Fibroblast of skin of left biceps (primary cell): ENCODE measurements at places on chromosomes 4 and X.

- no peak for DNase-seq
Measured at GRCh38 chr4:125736057-125736456, 421.3 kb downstream of the FAT4 start.

- peak; percentile 56 for DNase-seq
Measured at GRCh38 chr4:122922877-122923511, 597 bp upstream of the NUDT6 start.

DNA sequence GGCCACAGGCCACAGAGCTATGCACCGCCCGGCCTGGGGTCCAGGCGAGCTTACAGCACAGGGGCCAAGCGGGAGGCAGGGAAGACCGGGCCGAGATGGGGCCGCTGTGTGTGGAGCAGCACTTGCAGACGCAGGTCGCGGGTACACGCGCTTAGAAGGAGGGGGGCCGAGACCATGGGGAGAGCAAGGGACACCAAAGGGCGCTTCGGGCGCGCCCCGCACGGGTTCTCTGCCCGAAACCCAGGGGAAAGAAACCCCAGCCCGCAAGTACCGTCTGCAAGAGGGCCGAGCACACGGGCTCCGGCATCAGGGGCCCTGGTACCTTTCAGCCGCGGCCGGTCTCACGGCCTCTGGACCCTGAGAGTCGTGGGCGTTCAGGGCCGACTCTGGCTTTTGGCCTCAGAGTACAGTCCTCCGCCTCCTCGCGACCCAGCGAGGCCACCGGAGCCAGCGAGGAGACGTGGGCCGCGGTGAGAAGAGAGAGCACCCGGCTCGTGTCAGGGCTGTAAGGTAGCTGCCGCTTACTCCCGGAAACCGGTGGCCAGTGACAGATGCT is 342 bp downstream of the EOLA2 start:
- no peak for DNase-seq

DNA sequence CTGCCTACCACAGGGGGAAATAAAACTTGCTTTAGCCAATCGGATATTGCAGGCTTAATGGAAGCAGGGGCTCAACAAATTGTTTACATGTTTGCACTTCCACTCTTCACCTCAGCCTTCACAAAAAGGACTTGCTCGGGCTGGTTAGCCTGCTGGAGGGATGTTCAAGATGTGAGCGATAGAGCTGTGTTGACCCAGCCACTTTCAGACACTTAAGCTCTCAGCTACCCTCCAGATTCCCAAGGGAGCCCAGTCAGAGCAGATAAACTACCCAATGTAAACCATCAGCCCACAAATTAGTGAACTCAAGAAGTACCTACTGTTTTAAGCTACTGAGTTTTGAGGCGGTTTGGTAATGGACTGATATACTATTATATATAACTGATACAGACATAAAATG is 508.4 kb upstream of the FTHL17 start:
- no peak for DNase-seq

- no peak for DNase-seq
Measured at GRCh38 chr4:180832073-180832472, 1411.1 kb upstream of the TENM3 start.

DNA sequence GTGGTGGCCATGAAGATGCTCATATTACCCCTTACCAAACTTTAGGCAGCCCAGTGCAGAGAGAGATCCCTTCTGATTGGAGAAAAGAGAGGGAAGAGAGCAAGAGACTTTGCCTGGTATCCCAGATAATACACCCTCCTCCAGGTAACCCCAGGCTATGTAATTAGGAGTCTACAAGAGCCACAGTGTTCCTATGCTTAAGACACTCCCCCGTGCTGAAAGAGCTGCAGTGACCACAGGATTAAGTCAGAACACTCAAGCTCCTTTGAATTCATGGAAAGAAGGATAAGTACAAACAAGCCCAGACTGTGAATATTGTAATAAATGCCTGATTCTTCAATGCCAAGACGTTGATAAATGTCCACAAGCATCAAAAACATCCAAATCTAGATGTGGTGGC is 41.4 kb downstream of the PABPC4L start:
- no peak for DNase-seq

- DNase-seq = peak; percentile 25
Measured at GRCh38 chr4:1870328-1870577, 940 bp upstream of the NSD2 start.

DNA sequence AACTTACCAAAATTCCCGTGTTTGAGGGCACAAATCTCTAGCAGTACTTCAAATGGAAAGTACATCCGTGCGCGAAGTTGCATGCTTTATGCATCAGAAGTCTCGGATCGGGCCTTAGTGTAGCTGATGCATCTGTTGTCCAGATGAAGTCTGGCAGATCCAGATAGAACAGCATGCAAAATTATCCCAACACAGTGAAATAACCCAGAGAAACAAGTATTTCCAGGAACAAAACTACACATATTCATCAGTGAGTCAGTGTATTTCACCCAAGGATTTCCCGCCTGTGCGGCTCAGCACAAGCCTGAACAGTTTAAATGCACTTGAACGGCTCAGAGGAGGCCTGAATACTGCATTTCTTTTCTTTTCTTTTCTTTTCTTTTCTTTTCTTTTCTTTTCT is 27.4 kb upstream of the CLDN24 start:
- peak; percentile 93 for DNase-seq

DNA sequence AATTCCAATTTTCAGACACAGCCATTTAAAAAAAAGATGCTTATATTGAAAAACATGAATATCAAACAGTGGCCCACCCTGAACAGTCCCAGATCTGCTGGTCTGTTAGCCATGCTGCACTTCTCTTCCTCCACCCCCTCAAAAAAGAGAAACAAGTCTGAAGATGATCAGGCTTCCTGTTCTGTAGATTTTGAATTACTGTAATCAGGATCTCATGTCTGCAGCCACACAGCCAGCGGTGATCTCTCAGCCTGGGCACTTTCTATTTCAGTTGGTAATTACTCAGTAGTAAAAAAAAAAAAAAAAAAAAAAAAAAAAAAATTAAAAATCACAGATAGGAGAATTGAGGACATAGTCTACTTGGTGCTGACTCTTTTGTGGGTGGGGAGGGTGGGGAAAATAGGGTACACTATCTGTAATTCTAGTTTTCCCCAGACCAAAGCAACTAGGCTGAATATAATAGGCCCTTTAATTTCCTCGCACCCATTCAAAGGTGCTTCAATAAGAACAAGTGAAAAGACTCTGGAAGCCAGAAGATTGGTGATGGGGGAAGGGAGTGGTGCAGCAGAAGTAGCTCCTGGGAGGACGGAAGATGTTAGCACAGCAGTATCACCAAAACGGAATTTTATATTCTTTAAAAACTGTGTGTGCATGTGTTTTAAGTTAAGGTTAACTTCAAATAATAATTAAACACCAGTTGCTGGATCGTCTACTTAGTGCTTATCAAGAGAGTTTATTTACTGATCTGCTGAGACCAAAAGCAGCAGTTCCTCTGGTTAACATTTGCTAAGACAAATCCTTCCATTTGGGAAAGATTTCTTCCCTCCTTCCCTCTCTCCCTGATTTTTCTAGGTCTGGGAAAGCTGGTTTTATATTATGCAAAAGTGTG is 47.0 kb downstream of the SPRY1 start:
- no peak for DNase-seq

GRCh38 chr4:26942871-26943270 is 82.2 kb downstream of the STIM2 start:
- no peak for DNase-seq

DNA sequence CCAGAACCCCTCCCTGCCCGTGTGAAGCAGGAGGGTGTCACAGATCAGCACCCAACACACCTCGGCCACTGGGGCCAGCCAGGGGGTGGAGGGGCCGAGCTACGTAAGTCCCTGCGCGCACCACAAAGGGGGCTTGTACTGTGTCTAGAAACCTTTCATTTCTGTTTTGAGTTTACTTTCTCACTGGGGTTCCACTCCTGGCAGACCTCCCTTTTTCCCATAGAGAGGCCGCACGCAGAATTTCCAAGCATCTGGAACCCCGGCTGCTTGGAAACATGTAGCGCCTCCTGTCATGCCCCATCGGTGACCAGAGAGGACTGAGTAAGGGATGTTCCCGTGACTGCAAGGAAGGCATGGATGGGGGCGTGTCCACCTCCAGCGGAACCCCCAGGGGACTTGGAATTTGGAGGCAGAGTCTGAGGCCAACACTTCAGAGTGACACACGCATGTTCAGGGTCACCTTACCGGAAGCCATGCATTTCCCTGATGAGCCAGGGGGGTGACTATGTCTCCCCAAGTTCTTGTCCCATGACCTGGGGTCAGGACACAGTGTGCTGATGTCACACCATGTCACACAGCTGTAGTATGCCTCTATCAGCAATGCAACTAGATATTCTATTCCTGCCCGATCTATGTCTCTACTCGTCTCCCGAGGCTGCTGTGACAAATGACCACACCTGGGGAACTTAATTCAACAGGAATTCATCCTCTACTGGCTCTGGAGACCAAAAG is 105.3 kb downstream of the DHRSX start:
- DNase-seq = no peak

GRCh38 chrX:94288325-94288724 is 614.3 kb downstream of the FAM133A start:
- DNase-seq = no peak

- DNase-seq = no peak
Measured at GRCh38 chrX:18887177-18887824, 96.6 kb downstream of the PHKA2 start.

DNA sequence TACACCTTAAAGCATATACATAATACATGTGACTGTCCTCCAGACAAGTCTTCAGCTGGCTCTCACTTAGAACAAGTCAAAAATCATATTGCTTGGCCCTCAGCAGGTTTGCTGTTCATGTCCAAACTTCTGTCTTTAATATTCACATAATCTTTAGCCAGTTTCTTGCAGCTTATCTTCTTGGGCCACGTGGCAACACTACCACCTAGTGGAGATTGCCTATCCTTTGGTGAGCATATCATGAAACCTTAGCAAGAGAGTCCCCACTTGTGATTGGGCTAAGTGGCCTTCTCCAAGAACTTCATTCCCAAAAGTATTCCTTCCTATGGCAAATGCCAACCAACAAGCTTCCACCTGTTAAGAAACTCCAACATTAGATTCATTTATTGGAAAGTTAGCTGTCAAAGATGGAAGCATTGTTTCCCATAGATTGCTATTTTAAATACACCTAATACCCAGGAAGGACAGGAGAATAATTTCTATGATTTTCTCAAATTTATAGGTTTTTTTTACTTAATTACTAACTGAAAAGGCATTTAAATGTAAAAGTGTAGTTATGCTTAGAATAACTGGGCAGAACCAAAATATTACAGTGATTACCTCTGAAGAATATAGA is 231.9 kb upstream of the INTU start:
- DNase-seq = peak; percentile 65

DNA sequence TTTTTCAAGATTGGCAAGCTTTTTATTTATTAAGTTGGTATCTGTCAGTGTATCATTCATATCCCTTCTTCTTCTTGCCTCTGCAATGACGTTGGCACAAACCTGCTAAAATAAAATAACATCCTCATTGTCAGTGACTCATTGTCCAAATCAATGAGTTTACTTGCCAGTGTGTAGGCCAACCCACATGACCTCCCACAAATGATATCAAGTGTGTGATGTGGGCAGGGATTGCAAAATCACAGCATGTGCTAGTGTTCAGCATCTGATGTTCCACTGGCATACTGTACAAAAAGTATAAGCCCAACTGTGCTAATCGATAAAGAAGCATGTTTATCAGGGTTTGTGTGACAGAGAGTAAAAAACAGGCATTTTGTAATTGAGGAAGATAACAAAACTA is 25.5 kb downstream of the GPAT3 start:
- DNase-seq = no peak

GRCh38 chr4:118760493-118760892 is 75.3 kb downstream of the METTL14 start:
- DNase-seq = no peak

GRCh38 chrX:40922307-40922706 is 162.9 kb upstream of the USP9X start:
- DNase-seq = no peak

DNA sequence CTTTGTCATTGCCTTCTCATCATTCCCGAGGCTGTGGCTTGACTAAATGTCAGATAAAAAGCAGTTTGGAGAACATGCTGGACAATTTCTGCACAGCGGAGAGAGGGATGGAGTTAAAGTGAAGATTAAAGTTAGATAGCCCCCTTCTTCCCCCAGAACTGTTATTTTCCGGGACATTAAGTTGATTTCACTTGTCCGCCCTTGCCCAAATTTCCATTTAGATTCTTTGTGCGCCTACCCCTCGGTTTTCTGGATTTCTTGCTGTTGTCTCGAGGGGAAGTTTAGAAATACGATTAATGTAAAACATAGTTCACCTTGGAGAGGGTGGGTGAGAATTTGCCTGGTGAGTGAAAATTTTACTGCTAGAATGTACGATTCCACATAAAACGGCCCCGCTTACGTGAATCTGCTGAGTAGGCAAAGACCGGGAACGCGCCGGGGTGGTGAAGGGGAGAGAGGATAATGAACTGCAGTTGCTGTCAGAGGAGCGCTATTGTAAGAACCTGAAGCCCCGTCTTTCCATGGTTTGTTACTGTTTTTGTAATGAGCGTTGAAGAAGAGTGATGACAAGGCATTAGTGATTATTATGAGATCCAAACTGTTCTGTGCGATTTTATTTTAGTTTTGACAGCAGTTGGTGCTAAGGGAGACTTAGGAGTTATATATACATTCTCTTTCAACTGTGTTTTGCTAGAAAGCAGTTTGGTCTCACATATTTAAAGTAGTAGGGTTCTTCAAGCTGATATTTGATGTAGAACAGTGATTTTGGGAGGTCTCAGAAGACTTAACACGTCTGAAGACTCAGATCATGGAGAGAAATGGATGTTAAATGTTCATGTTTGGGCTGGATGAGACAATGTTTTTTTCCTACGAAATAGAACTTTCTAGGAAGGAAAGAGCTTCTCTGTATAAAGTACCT is 73.0 kb downstream of the AFF1 start:
- no peak for DNase-seq

DNA sequence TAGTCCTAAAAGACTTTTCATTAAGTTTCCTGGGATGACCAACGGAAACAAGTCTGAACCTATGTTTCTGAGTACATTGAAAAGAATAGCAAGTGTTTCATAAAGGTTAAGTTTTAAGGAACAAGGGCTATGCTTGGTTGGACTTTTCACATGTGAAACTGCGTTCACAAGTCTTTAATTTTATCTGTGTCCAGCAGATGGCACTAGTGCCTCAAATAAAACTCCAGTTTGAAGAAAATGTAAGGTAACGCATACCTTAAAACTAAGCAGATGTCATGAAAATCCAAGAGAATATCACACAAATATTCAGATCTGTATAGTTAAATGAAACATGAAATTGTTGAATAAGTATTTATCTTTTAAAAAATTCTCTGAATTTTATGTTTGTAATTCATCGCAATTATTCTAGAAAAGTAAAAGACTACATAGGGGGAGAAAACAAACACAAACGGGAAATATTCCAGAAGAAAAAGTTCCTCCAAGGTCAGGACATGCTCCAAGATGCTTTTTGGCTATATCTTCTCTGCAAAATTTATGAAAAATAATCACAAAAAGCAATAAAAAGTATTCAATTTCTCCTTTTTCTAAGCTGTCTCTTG is 89.6 kb upstream of the MAD2L1 start:
- DNase-seq = peak; percentile 34

- no peak for DNase-seq
Measured at GRCh38 chr4:142929526-142929925, 83.4 kb upstream of the INPP4B start.
